ENCODE measurements at places on chromosomes 6 and 20.

DNA sequence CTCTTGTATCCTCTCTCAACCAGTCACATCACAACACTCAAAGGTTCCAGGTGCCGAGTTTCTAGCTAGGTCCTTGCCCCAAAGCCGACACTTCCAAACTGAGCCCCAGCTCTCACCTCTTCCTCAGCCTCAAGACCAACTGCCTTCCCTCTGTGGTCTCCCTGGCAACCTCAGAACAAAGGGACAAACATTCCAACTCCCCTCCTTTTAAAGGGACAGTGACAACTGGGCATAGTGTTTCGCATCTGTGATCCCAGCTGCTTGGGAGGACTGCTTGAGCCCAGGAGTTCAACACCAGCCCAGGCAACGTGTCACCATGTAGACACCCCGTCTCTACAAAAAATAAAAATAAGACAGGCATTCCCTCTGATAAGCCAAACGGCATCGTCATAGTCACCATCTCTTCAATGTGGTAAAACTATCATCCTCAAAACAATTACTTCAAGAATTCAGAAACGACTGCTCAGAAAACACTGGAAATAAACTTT is 11.3 kb downstream of the DIDO1 start:
- peak; percentile 57 for DNase-seq

DNA sequence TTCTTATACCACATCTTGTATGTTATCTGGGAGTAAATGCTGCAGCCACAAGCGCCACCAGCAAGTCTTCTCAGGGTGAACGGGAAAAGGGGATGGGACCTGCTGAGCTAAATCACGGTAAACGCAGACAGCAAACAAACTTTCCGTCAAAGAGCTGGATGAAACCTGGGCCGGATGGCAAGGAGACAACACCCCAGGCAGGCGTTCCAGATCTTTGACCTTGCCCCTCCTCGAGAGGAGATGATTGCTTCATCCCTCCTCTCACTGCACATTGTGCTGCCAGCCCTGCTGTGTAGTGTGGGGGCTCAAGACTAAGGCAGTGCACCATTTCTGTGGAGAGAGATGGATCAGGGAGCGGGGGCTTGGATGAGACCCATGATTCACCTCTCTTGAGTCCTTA is 9.8 kb downstream of the RAET1E start:
- peak; percentile 68 for DNase-seq

DNA sequence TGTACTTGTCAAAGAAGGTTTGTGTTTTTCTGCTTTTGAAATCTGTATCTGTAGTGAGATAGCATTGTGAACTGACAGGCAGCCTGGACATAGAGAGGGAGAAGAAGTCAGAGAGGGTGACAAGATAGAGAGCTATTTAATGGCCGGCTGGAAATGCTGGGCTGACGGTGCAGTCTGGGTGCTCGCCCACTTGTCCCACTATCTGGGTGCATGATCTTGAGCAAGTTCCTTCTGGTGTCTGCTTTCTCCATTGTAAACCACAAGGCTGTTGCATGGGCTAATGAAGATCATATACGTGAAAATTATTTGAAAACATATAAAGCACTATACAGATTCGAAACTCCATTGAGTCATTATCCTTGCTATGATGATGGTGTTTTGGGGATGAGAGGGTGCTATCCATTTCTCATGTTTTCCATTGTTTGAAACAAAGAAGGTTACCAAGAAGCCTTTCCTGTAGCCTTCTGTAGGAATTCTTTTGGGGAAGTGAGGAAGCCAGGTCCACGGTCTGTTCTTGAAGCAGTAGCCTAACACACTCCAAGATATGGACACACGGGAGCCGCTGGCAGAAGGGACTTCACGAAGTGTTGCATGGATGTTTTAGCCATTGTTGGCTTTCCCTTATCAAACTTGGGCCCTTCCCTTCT is 18.4 kb downstream of the CD83 start:
- no peak for DNase-seq

- DNase-seq = peak; percentile 26
Observed at GRCh38 chr6:47242483-47243386, 67.0 kb downstream of the TNFRSF21 start.

GRCh38 chr20:18359854-18360253 is 71.5 kb downstream of the ZNF133 start:
- no peak for DNase-seq
